Esophagus mucosa (tissue), 1 donor: ENCODE measurements at places on chromosomes 4 and X. TPM values are rescaled to one million over a fixed set of nuclear protein-coding genes. Genes with fewer than 3 reads are reported as not detected.

The TLL1 gene
- total RNA-seq: 1.5 TPM

DNA sequence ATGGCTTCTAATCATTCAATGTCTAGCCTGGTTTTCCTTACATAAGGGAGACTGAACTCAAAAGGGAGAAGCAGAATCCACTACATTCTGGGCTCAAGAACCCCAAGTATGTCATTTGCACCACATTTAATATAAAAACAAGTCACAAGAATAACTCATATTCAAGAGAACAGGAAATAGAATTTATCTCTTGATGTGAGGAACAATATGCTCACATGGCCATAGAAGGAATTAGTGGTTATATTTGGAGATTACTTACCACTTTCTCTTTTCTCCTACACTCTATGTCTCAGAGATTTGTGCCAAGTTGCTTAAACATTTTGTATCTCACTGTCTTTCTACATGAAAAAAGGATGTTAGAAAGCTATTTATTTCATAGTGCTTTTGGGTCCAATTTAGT is 922.6 kb upstream of the PABPC4L start:
- ATAC-seq: no peak

DNA sequence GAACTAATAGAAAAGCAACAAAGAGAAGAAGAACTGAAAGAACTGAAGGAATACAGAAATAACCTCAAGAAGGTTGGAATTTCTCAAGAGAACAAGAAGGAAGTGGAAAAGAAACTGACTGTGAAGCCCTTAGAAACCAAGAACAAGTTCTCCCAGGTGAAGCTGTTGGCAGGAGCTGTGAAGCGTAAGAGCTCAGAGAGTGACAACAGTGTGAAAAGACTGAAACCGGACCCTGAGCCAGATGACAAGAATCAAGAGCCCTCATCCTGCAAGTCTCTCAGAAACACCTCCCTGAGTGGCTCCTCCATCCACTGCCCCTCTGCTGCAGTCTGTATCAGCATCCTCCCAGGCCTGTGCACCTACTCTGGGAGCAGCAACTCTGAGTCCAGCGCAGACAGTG is 8.4 kb upstream of the FHDC1 start:
- no peak for ATAC-seq

The CLGN gene
- 1.2 TPM for total RNA-seq

The TMPRSS11D gene
- total RNA-seq: 196 TPM

DNA sequence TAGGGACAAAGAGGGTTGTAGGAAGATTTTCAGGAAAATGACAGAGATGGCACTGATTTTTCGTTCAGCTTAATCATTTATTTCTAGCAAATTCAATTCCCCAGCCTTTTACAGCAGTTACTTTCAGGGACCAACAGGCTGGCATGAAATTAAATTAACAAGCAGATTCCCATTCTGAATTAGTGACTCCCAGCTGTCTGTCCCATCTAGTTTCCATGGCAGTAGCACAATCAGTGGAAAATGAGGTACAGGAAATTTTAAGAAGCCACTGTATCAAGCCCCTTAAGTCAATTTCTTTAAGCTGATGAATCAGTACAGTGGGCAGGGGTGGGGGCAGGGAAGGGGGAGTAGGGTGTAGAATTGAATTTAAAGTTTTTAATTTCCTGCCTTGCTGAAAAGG is 121.1 kb upstream of the TEX13C start:
- ATAC-seq: no peak

DNA sequence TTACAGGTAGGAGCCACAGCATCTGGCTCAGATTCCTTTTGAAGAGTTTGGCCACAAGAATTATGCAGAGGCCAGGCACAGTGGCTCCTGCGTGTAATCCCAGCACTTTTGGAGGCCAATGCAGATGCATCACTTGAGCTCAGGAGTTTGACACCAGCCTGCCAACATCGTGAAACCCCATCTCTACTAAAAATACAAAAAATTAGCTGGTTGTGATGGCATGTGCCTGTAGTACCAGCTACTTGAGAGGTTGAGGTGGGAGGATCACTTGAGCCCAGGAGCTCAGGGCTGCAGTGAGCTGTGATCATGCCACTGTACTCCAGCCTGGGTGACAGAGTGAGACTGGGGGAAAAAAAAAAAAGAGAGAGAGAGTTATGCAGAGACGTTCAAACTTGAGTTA is 53.0 kb downstream of the MID1IP1 start:
- ATAC-seq: no peak

The PGAM4 gene
- 0.44 TPM for total RNA-seq

DNA sequence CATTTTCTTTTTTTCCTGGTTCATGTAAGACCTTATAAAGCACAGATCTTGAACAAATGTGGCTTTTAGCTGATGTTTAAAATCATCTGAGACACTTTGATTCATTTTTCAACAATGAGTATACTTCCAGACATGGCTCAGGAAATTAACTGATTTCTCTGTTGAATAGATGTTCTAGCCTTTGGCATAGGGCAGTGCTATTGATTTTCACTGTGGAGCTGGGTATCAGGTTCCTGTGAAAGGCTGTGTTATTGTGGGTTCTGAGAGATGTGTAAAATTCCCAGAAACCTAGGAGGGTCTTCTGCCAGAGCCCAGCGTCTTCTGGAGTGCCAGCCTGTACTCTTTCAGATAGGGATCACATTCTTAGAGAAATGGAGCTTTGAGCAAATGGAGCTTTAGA is 278.9 kb downstream of the EPHA5 start:
- ATAC-seq: no peak

The MFAP3L gene
- total RNA-seq: 1.0 TPM
